Activated CD8-positive, alpha-beta memory T cell treated with anti-CD3 and anti-CD28 coated beads, Interleukin-2, amount 50 U/mL, for 4 hours (primary cell): ENCODE measurements at places on chromosomes 7 and 10.

- DNase-seq = no peak
Measured at GRCh38 chr10:67975871-67976270, 91.4 kb downstream of the SIRT1 start.

DNA sequence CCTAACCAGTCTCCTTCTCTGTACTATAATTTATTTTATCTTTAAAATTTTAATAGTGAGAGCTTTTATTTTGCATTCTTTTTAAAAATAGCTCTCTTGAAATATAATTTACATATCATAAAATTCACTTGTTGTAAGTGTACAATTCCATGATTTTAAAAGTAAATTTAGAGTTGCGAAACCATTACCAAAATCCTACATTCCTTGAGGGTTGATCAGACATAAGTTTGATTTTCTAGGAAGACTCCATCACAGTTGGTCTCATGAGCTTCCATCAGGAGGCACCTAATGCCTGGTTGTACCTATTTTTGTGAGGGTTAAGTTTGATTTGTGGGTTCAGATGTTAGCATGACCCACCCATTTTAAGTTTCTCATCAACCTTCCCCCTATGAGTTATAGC lies 108.1 kb downstream of the BMPER start:
- no peak for DNase-seq

- DNase-seq = no peak
Measured at GRCh38 chr7:45460379-45460778, 113.8 kb upstream of the ADCY1 start.

GRCh38 chr7:82221152-82221674 lies 222.4 kb downstream of the CACNA2D1 start:
- no peak for DNase-seq

DNA sequence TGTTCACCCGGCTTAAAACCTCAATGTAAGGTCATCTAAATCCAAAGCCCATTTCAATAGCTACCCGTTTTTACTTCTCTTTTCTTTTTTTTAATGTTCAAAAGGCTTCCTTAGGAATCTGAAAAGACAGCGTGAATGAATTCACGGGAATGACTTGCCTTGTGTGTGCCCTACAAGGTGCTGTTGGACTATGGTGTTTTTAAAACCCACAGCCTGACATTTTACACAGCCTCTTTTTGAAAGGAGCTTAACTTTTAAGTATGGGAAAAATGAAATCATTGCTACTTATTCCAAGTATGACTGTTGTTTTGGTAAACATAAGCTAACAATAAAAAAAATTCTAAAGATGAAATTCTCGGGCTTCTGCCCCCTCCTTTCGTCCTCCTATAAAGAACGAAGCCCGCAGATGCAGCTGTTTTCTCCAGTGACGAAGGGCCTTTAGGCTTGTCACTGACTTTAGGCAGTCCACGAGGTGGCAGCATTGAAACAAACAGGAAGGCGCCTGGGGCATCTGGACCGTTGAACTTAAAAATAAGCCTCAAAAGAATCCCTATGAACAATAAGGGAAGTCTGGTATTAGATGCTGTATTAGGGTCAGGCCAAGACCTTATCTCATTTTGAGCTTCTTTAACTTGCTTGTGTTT lies 141.3 kb downstream of the NRP1 start:
- peak; percentile 74 for DNase-seq

GRCh38 chr7:92875719-92876118 lies 39.3 kb upstream of the CDK6 start:
- DNase-seq = no peak

DNA sequence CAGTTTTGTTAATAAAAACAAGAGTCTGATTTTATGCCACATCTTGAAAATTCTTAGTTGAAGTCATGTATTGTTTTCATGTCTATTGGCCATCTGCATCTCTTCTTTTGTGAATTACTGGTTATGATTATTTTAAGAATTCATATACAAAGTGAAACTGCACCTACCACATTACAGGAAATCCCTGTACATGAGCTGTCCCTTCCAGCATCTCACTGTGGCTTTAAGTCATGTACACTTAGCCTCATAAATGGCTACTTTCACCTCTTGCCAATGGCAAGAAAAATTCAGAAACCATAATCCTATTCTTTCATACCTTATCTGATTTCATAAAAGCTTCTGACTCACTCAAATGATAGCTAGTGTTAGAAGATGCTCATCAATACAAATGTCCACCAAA lies 48.6 kb downstream of the CRTAC1 start:
- no peak for DNase-seq

- DNase-seq = no peak
Measured at GRCh38 chr7:49774459-49775064, 1.1 kb downstream of the VWC2 start.

- no peak for DNase-seq
Measured at GRCh38 chr10:44962870-44963738, 3.5 kb downstream of the RASSF4 start.

DNA sequence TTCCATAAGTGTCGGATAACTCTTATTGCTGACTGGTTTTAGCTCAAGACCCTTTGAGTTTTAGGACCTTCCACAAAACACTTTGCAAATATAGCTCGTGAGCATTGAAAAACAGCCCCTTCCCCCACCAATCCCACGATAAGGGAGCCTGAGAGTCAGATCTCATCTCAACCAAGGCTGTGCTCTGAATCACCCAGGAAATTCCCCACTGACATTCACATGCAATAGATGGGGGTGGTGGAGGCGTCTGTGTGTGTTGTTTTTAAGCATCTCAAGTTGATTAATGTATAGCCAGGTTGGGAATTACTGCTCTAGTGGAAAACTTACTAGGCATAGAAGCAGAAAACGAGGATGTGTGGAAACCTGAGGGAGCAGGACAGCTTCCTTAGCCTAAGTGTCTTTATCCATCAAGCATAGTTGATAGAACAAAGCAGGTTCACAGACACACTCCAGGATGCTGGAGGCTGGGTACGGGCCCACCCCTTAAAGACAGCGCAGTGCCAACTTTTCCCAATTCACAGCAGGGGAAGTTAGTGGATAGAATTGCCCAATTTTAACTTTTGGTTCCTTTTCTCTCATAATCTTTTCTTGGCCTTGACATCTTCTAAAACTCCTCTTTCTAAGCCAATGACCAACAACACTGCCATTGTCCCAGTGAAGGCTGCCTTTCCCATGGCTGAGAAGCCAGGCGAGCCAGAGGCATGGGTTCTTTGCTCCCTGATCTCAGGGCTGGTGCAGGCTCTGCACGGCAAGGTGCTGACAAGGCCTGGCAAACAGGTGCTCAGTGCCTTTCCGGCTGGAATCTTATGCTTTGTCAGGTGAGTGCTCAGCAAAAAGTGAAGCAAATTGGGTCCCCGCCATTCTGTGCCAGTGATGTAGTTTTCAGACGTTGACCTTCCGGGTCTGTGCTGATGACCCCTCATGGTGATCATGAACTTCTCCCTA lies 98.5 kb upstream of the INSIG1 start:
- no peak for DNase-seq

- DNase-seq = no peak
Measured at GRCh38 chr7:122132341-122132740, 11.7 kb downstream of the AASS start.

DNA sequence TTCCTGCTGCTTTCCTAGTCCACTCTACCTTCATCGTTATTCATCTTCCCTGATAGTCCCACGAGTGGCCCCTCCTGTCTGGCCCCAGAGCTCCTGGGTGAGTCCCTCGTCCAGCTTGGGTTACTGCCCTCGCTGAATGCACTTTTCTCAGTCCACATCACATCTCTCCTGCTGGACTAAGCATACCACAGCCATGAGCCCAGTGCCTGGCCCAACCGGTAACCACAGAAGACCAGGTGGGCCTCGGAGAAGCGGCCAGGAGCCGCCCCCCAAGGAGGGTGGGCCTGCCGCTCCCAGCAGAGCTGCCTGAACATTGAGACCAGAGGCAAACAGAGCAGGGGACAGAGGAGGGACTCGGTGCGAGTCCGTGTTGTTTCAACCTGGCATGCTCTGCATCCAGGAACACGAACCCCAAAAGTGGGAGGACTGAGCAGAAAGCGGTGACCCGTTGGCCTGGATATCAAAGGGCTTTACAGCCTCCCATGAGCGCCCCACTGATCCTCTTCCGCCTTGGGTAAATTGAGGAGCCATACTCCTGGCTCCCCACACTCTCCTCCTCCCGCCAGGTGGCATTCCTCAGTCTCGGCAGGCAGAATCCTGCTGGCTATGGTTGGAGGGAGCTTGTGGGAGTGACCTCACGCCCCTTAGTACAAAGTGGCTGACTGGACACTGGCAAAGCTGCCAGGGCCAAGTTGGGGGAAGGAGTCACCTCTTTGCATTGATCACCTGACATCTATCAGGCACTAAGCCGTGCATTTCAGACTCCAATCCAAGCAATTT lies 13.3 kb downstream of the TMEM72 start:
- DNase-seq = no peak

DNA sequence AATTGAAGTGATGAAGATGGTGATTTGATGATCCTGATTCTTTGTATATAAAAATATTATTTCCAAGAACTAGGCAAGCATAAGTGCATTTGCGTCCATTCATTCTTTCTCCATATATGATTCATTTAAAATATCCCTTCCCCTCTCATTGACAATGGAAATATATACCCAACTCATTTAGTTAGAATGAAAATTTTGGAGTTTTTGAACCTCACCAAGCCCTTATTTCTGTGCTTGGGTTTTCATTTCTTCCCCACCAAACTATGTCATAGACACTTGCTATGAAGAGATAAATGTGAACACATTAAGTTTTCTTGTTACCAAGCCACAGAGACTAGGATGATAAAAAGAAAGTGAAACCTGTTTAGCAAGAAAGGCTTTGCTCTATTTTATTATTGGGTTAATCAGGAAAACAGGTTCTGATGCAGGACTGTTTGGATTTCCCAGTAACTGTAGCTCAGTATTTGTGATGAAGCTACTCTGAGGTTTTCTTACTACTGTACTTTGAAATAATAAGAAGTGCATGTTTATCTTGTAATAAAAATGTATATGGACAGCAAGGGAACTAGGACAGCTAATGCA lies 68.3 kb downstream of the ITGB1 start:
- no peak for DNase-seq

DNA sequence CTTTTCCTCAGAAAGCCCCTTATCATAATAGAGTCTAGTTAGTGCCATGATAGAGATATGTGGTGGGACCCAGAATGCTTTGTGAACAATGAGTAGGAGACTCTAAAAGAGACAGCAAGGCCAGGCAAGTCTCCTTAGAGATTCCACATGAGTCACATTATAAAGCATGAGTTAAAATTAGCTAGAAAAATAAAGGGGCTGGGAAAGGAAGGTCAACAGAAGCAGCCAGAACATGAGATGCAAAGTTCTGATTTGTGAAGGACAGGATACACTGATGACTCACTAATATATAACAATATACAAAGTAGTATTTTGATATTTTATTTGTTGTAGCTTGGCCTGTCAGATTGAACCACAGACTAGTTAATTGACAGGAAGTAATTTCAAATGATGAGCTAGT lies 25.3 kb upstream of the SNX13 start:
- no peak for DNase-seq

DNA sequence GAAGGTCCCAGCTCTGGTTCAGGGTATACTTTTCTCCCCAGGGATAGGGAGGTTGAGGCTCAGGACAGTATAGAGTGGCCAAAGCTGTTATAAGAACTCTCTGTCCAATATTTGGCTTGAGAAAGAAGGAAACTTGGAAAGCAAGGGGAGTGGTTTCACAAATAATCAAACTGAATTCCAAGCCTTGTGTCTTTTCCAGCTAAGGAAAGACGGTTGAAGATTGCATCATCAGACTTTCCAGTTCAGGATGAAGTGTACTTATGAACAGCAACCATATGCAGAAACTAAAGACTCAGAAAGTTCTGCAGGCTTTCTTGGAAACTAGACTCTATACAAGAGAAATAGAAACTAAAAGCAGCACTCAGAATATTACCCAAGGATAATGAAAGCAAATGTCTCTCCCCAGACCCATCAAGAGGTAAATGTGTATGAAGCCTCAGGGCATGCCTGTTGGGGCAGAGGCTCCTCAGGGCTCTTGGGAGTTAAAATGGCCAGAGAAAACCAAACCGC lies 46.4 kb downstream of the RAMP3 start:
- no peak for DNase-seq

GRCh38 chr10:5731559-5731958 lies 46.9 kb downstream of the TASOR2 start:
- DNase-seq = no peak
